ENCODE measurements at places on chromosomes 2 and 18.

- no peak for DNase-seq
Observed at GRCh38 chr2:36664696-36665076, 31.8 kb upstream of the VIT start.

GRCh38 chr2:187405921-187406320 lies 42.1 kb downstream of the CALCRL start:
- DNase-seq = no peak

DNA sequence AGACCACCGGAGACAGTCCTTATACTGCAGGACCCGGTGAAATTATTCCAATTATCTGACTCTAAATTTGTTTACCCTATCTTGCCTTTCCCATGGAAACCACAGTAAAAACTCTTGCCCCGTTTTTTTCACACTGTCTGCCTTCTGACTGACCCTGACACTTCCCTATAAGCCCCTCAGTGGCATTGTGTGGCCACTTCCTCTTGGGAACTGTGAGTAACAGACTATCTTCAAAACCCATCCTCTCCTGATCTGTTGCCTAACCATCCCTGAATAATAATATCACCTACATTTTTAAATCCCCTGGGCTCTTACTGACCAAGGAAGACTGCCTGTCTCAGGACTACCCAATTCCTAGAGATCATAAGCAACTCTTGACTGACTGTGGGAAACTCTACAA lies 42.6 kb upstream of the RNF152 start:
- no peak for DNase-seq

GRCh38 chr2:238947920-238948710 lies 100.2 kb downstream of the TWIST2 start:
- no peak for DNase-seq

DNA sequence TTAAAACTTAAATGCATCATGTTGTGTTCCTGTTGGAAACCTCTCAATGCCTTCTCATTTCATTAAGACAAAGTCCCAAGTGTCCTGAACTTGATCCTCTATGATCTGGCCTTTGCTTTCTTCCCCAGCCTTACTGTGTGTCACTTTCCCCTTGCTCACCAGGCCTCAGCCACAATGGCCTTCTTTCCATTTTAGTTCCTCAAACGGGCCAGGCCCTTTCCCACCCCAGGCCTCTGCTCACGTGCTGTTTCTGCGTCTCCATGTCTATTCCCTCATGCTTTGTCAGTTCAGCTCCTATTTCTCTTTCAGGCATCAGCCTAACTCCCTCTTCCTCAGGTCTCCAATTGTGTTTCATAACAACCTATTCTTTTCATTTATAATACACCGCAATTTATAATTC lies 19.5 kb downstream of the CXCR4 start:
- no peak for DNase-seq

GRCh38 chr2:49189512-49190225 lies 35.4 kb upstream of the FSHR start:
- DNase-seq = no peak

- no peak for DNase-seq
Observed at GRCh38 chr2:137842430-137842829, 121.8 kb upstream of the HNMT start.

GRCh38 chr2:65931056-65931455 lies 498.7 kb upstream of the SPRED2 start:
- no peak for DNase-seq

DNA sequence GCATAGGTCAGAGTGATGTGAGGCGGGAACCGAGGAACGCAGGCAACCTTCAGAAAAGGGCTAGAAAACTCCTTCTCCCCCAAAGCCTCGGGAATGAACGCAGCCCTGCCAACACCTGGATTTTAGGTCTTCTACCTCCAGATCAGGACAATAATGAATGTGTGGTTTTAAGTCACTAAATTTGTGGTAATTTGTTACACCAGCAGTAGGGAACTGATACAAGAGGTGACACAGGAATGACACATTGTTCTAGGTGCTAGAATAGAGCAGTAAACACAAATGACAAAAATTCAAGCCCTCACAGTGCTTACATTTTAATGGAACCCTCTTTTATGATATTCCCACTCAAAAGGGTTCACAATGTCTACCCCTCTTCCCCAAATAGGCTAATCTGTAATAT lies 39.2 kb upstream of the EML4 start:
- DNase-seq = no peak

DNA sequence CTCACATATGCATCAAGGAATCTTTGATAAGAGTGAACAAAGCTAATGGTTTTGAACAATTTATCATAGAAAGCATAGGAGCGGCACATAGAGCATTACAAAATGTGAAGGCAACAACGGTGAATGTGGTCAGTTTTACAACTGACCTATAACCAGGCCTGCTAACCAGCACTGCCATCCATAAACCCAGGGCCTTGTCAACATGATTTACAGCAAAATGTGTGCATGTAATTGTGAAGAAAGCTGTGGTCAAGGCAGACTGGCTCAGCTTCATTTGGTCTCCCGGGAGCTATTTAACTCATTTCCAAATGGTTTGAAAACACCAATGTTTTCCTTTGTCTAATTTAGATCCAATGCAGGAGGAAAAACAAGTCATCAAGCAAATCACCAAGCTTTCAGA lies 119.8 kb downstream of the DHRS9 start:
- no peak for DNase-seq

- DNase-seq = no peak
Observed at GRCh38 chr2:181578829-181579228, 78.1 kb downstream of the CERKL start.

DNA sequence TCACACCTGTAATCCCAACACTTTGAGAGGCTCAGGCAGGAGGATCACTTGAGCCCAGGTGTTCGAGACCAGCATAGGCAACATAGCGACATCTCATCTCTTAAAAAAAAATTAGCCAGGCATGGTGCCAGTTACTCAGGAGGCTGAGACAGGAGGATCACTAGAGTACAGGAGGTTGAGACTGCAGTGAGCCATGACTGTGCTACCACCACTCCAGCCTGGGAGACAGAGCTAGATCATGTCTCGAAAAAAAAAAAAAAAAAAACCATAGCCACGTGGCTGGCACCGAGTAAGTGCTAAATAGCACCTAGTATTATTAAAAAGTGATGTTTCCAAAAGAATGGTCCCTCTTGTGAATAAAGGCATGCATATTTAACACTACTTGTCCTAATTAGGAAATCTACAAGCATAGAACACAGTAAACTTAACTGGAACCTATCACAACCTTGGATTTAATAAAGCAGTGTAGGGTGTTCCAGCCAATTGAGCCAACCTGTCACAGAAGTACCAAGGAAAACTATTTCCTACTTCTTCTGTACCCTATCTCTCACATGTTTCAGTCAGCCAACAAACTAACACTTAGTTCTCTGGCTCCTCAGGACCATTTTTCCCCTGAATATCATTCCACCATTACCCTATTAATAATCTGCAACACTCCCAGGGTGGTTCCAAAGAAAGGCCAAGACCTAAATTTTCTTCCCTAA lies 8.8 kb downstream of the RAB1A start:
- no peak for DNase-seq

GRCh38 chr2:234249873-234250272 lies 199.4 kb downstream of the SPP2 start:
- DNase-seq = no peak

DNA sequence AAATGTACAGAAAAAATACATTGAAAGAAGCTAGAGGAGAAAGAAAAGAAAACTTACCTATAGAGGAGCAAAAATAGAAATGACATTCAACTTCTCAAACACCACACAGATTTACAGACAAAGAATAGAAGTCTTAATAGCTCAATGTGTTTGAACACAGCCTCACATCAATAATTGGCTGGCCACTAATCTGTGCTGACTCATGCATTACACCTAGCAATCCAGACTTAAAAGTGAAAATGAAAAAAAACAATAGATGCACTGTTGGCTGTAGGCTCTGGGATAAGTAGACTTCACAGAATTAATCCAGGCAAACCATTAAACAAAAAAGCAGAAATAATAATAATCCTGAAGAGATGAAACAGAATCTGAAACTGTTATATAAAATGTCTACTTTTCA lies 961.3 kb upstream of the CELF4 start:
- no peak for DNase-seq

DNA sequence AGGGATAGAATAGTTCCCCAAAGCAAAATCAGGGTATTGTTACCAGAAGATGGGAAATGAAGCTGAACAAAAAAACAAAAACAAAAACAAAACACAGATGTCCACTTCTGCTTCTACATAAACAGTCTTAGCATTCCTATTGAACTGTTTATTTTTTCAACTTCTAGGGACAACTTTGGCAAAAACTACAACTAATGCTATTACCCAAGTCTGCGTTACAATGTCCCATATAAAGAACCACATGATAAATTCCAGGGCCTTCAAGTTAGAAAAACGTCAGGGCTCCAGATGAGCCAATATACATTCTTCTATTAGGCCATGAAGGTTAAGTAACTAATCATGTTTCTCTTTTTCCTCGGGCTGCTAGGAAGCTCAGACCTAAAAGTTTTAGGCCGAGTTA lies 16.9 kb downstream of the PID1 start:
- no peak for DNase-seq

DNA sequence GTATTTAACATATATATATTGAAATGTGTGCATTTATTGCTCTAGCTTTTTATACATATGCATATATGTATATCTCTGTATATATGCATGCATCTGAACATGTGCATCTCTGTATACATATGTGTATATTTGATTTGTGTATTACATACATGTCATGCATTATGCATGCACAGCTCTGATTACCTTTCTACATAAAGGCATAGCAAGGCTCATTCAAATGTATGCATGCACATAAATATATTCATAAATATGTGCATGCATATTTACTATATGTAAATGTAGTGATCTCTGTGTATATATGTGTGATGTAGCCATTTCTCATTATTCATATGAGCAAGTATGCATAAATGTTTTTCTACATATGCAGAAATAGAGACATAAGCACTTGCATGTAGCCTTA lies 64.6 kb downstream of the TRIB2 start:
- DNase-seq = no peak

DNA sequence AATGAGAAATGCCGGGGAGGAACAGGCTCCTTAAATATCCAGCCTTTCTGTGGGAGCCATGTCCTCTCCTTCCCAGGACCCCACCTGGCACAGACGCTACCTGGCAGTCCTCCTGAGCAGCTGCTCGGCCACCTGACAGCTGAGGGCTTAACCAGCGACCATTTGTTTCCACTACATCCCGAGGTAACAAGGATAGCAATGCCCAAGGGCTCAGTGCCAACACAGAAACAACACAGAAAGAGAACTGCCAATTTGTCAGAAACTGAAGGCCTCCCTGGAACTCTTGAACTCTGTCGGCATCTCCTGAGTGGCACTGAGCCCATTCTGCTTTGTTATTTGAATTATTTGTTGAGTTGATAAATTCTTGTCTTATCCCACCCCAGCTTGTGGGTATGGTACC lies 122.2 kb upstream of the ARHGAP28 start:
- peak; percentile 28 for DNase-seq

DNA sequence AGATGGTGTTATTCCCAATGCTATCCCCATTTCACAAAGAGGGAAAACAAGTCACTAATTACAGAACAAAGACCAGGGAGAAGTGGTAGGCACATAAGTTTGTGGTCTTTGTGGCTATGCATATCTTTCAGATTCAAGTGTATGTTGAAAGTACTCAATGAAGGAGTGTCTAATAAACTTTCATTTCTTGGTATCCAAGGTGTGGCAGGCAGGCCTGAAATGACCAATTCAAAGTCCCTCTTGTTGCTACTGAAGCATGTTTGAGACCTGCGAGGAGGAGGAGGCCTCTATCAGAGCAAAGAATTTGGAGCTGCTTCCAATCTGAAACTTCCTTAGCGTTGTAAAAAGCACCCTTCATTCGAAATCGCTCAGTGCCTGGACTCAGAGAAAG lies 60.9 kb upstream of the KLF7 start:
- no peak for DNase-seq

DNA sequence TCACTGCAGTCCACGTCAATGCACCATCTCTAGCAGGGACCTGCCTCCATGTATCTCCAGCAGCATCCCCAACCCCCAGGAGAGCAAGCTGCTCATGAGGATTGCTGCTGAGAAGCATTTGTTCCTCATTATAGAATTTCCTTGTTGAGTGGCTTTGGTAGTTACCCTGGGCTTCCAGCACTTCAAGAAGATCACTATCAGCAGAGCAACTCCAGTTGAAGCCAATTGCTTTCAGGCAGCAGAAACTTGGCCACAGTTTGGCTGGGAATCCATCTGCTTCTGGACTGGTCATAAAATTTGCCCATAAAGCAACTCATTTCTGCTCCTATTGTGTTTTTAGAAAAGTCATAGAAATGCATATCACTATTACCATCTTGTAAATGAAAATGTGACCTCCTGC lies 17.4 kb downstream of the TRPM8 start:
- no peak for DNase-seq

GRCh38 chr2:224982910-224983711 lies 59.2 kb downstream of the DOCK10 start:
- no peak for DNase-seq

GRCh38 chr2:114472246-114472645 lies 29.8 kb downstream of the DPP10 start:
- no peak for DNase-seq

- DNase-seq = no peak
Observed at GRCh38 chr2:9095226-9095625, 91.7 kb upstream of the MBOAT2 start.

DNA sequence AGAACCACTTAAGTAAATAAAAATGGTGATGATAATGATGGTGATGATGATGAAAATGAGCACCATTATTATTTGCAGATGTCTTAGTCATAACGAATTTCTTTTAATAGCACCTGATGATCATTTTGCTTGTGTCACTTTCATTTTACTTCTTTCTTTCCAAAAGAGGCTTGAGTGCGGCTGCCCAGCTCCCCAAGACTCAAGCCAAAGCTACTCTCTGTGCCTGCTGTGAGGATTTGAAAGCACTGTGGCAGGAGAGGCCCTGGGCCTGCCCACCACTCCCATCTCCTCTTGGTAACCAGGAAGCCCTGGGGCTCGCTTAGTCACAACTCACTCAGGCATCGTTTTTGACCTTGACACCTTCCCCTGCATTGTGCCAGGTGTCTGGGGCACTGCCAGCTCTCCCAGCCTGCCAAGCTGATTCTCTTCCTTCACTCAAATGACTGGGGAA lies 41.2 kb downstream of the RPL37A start:
- DNase-seq = peak; percentile 44

- DNase-seq = no peak
Observed at GRCh38 chr2:179031731-179032408, 18.1 kb downstream of the CCDC141 start.

DNA sequence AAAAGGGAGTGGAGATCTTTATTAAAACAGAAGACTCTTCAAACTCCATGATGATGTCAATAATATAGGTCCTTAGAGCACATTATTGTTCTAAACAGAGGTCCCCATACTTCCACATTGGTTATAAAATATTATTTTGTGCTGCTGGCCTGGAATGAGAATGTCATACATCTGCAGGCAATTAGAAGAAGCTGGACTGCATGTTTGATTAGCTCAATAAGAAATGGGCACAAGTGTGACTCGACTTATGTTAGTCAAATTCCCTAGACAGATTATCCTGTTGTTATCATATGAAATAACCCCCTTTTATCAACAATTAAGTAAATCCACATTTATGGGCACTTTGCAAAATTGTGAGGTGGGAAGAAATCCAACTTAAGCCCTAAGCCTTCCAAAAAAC lies 8.8 kb downstream of the EFEMP1 start:
- no peak for DNase-seq

- peak; percentile 92 for DNase-seq
Observed at GRCh38 chr2:54597153-54597848, 126.2 kb upstream of the EML6 start.

GRCh38 chr18:78984941-78985784 lies 5.5 kb downstream of the SALL3 start:
- no peak for DNase-seq

GRCh38 chr2:109609352-109610024 lies 4.3 kb downstream of the SEPTIN10 start:
- DNase-seq = no peak

Measured in G401 (cell line).